Fibroblast of skin of left quadriceps (primary cell): ENCODE measurements at places on chromosomes 13 and 19.
A peak's percentile ranks its signal among the peaks of the same experiment; 100 is the strongest.

GRCh38 chr19:46173886-46174480, 25.9 kb downstream of the IGFL2 start:
- no peak for DNase-seq

- DNase-seq: no peak
These were observed 55.0 kb upstream of the ADGRE1 start for GRCh38 chr19:6832412-6832811.

- peak; percentile 13 for DNase-seq
These were observed 174.6 kb downstream of the SUCLA2 start for GRCh38 chr13:47826471-47826870.

- DNase-seq: no peak
These were observed 2210.2 kb upstream of the PCDH20 start for GRCh38 chr13:63625869-63626268.

GRCh38 chr13:43650882-43651281, 135.9 kb downstream of the ENOX1 start:
- DNase-seq: no peak

- DNase-seq: no peak
These were observed 65.9 kb downstream of the KCNRG start for GRCh38 chr13:50080911-50081678.

GRCh38 chr13:47397739-47398138, 500.9 kb upstream of the HTR2A start:
- peak; percentile 21 for DNase-seq

- DNase-seq: no peak
These were observed 63.7 kb upstream of the OBI1 start for GRCh38 chr13:78722700-78723099.

DNA sequence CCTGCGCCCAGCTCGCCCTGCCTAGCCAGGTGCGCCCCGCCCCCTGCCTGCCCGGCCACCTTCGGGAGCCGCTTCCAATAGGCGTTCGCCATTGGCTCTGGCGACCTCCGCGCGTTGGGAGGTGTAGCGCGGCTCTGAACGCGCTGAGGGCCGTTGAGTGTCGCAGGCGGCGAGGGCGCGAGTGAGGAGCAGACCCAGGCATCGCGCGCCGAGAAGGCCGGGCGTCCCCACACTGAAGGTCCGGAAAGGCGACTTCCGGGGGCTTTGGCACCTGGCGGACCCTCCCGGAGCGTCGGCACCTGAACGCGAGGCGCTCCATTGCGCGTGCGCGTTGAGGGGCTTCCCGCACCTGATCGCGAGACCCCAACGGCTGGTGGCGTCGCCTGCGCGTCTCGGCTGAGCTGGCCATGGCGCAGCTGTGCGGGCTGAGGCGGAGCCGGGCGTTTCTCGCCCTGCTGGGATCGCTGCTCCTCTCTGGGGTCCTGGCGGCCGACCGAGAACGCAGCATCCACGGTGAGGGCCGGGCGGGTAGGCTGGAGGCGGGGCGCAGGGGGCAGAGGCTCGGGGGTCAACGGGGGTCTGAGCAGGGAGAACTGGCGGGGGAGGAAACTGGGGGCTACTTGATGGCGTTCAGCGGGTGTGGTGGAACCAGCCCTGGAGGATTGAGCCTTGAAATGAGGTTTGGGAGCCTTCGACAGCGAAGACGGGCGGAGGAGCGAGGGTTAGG, at the start of gene SPINT2:
SPINT2 (plus strand) TSS at position 88 of the 727 bp plus-strand sequence; CDS start at position 408, 320 bp downstream.
- DNase-seq: no peak

- DNase-seq: no peak
These were observed 59.4 kb downstream of the ZDHHC20 start for GRCh38 chr13:21399741-21400140.

GRCh38 chr19:4867534-4868285, at the start of gene PLIN3:
TSS of gene PLIN3 (minus strand) at chr19:4867667. CDS start at chr19:4861394, 6,273 bp downstream.
- DNase-seq: peak; percentile 90

- DNase-seq: no peak
These were observed 102.6 kb upstream of the RNF113B start for GRCh38 chr13:98279473-98280175.

DNA sequence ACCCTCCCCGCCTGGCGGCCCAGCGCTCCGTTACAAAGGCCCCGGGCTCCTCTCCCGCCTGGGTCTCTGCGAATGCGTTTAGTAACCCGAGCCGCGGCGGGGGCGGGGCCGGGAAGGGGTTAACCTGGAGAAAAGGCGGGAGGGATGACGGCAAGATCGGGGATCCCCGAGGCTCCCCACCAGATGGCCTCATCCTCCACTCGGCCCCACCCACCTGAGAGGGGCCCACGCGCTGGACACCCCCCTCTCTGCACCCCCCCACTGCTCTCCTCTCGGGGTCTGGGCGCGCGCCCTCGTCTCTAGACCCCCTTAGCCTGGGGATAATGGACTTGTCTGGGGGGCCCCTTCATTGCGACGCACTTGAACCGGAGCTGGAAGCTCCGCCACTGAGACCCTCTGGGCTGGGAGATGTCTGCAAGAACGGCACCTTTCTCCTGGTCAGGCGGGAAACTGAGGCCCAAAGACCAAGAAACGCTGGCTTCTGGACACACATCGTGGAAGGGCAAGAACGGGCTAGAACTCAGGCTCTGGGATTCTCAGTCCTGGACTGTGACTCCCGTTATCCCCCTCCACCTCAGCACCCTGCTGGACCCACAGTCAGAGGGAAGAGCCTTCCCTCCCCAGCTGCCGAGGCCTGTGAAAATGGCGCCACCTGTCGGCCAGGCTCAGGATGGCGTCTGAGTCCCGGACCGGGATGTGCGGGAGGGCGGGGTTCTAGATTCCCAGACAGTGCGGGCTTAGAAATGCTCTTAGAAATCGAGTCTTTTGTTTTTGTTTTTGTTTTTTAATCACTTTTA, 2.9 kb upstream of the LTBP4 start:
- DNase-seq: peak; percentile 78

DNA sequence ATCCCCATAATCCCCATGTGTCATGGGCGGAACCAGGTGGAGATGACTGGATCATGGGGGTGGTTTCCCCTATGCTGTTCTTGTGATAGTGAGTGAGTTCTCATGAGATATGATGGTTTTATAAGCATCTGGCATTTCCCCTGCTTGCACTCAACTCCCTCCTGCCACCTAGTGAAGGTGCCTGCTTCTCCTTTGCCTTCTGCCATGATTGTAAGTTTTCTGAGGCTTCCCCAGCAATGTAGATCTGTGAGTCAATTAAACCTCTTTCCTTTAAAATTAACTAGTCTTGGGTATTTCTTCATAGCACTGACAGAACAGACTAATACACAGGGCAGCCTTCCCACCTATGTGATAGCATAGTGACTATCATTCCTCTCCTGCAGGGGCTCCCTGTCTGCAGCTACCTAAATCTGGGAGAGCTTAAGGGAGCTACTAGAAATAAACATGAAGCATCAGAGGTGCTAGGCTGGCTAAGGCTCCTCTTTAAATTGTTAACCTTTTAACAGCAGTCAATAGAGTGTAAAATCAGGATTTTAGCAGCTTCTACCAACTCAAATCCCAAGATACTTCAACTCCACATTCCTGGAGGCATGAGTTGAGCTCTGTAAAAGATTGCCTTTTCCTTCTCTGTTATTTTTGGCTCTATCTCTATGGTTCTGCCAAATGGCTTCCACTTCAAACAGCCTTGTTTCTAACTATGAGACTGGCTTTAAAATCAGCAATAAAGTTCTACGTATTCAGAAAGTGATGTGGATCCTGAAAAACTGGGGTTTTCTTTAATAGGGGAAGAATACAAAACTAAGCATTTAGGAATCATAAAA, 112.3 kb downstream of the VWA8 start:
- peak; percentile 25 for DNase-seq

GRCh38 chr13:102400675-102401145, 1.1 kb downstream of the FGF14 start:
- DNase-seq: no peak

- no peak for DNase-seq
These were observed 4.3 kb downstream of the SPRED3 start for GRCh38 chr19:38392707-38393308.

- DNase-seq: no peak
These were observed 95.3 kb upstream of the TEX29 start for GRCh38 chr13:111225166-111225565.

GRCh38 chr19:45976178-45976577, 2.5 kb upstream of the NOVA2 start:
- DNase-seq: no peak

GRCh38 chr19:14214580-14214979, 8.6 kb upstream of the ADGRL1 start:
- no peak for DNase-seq

DNA sequence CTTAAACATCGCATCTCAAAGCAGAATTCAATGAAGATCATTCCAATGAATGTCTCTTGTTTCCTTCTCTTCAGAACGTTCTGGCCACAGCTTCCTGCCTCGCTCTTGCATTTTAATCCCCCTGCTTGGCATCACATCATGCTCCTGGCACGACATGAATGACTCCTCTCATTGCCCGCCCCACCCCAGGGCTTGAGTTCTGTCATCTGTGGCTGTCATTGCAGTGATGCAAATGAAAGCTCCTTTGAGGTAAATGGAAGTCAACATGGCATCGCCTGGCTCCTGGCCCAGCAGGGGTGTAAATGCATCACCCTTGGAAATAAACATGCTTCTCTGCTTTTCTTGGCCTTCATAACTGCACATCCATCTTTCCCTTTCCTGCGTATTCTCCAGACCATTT, 48.6 kb downstream of the SCEL start:
- no peak for DNase-seq

DNA sequence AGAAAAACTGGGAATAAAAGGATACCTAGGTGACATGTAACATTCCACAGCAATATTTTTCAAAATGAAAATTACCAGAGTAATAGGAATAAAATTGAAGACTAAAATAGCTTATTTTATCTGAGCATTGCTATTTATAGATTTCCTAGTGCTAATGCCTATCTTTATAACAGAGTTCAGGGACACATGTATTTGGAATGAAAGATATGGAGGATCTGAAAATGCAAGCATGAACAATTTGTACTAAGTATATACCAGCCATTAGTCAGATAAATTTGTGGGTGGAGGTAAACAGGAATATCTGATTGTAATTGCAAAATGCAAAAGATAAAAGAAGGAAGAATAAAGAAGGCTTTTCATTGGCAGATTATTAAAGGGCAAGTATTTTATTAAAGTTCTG, 345.9 kb downstream of the GPC5 start:
- DNase-seq: no peak

GRCh38 chr13:73428137-73428536, 369.3 kb downstream of the KLF5 start:
- DNase-seq: no peak

GRCh38 chr19:4584670-4585460, 25.4 kb upstream of the SEMA6B start:
- no peak for DNase-seq

DNA sequence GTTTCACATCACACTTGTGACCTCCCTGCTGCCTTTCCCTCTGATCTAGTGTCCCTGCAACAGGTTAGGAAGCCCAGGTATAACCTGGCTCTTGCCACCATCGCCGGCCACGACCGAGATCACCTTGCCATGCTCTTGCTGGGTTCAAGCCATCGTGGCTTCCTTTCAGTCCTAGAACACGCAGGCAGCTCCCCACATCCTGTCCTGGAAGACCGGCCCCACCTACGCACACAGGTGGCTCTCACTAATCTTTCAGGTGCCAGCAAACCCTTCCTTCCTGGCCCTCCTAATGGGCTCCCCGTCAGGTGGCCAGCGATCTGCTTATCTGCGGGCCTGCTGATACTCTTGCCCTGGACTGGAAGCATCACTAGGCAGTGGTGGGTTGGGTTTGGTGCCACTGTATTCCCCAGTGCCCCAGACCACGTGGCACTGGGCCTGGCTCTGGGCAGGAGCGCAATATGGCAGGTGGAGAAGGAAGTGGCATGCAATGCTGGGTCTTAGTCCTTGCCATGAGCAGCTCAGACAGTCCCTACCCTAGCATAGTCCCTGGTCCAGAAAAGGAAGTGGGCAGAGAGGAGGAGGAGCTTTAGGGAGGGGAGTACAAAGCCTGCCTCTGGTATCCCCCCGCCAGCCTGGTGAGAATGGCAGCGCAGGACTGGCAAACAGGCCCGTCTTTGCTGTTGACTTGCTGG, 11.8 kb downstream of the PPP1R37 start:
- DNase-seq: no peak

DNA sequence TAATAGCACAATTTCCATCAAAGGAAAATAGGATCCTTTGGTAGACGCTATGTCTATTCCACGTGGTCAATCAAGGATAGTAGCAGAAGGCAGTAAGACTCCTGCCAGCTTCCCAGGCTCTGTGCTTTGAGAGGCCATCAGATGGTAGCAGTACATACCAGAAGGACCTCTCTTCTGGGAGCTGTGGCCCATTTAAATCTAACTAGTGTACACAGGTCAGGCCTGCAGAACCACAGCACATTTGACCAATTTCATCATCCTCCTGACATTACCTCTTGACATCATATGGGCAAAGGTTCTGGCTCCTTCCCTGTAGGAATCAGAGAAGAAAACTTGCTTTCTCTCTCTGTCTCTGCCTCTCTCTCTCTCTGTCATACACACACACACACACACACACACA, 229.6 kb upstream of the HTR2A start:
- DNase-seq: no peak

- no peak for DNase-seq
These were observed 112.9 kb downstream of the IRS2 start for GRCh38 chr13:109673477-109673876.

GRCh38 chr19:8659905-8660304, 29.5 kb downstream of the NFILZ start:
- no peak for DNase-seq

- DNase-seq: no peak
These were observed 12.8 kb upstream of the ZNF554 start for GRCh38 chr19:2806736-2807378.

DNA sequence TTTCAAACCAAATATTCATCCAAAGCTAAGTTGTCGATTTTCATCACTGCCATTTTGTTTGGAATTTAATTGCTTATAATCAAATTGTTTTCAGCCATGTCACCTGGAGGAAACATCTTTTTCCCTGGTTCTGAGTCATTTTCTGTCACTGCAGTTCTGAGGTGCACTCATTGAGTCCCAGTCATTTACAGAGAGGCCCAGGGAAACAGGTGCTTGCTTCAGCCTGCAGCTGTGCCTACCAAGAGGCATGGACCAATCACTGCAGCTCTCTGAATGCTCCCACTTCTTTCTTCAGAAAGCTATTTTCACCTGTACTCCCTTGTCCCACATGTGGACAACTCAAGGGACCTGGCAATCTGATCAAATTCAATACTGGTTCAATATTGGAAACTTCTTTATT, 308.1 kb downstream of the COG6 start:
- no peak for DNase-seq

GRCh38 chr19:55492362-55492944, 4.2 kb downstream of the SSC5D start:
- no peak for DNase-seq
